ENCODE measurements at places on chromosomes 5 and 9. TPM values are rescaled to one million over a fixed set of nuclear protein-coding genes. Genes with fewer than 3 reads are reported as not detected.

GRCh38 chr9:82180711-82181110 is 192.1 kb downstream of the SPATA31D1 start:
- DNase-seq = no peak

SAPCD2 gene
- total RNA-seq = 2.7 TPM

GRCh38 chr5:155616779-155617392 is 603.3 kb downstream of the KIF4B start:
- no peak for DNase-seq

GRCh38 chr9:5395428-5395827 is 42.3 kb downstream of the PLGRKT start:
- no peak for DNase-seq

DCAF12 gene
- total RNA-seq = 43.0 TPM

GRCh38 chr9:79185866-79186265 is 385.9 kb upstream of the TLE4 start:
- no peak for DNase-seq

GRCh38 chr5:2752059-2752820 is 763 bp upstream of the IRX2 start:
- no peak for DNase-seq

- DNase-seq = no peak
Observed at GRCh38 chr5:143886096-143886495, 74.1 kb downstream of the HMHB1 start.

GRCh38 chr5:36058776-36059175 is 7.9 kb downstream of the UGT3A2 start:
- DNase-seq = no peak

RNF180 gene
- 0.96 TPM for total RNA-seq

- DNase-seq = no peak
Observed at GRCh38 chr9:116381350-116381749, 227.8 kb downstream of the PAPPA start.

GRCh38 chr9:113360242-113360842 is 11.0 kb downstream of the BSPRY start:
- DNase-seq = no peak

- DNase-seq = no peak
Observed at GRCh38 chr5:172437445-172438318, 16.6 kb downstream of the SH3PXD2B start.

LSM11 gene
- total RNA-seq = 4.7 TPM

- DNase-seq = no peak
Observed at GRCh38 chr5:131182839-131183238, 12.1 kb downstream of the LYRM7 start.

DNA sequence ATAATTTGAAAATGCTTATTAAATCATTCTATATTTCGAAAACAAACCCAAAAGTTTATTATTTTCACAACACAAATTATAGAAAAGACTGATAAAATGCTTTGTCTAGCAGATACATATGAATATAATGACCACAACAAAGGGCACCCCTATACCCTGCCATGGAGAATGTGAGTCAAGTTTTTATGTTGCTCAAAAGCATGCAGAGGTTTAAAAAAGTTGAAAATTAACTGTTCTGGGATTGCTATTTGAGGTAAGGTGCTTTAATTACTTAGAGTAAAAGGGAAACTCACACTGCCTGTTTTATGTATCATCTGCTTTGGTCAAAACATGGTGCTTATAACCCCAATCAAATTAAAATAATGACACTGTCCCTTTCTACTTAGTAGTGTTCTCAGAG is 41.0 kb downstream of the MLANA start:
- no peak for DNase-seq

Measured in mucosa of descending colon (tissue), 3 donors.